ENCODE measurements at places on chromosomes 1 and 21. TPM values are rescaled to one million over a fixed set of nuclear protein-coding genes. Genes with fewer than 3 reads are reported as not detected.

GRCh38 chr1:41586230-41586629, 101.7 kb upstream of the EDN2 start:
- no peak for DNase-seq

The ZYG11B gene
- polyA plus RNA-seq = 11.9 TPM

The MYBPH gene
- not detected for polyA plus RNA-seq

The FMO3 gene
- polyA plus RNA-seq = not detected

The GPATCH4 gene
- polyA plus RNA-seq = 43.5 TPM

The VHLL gene
- 0.22 TPM for polyA plus RNA-seq

DNA sequence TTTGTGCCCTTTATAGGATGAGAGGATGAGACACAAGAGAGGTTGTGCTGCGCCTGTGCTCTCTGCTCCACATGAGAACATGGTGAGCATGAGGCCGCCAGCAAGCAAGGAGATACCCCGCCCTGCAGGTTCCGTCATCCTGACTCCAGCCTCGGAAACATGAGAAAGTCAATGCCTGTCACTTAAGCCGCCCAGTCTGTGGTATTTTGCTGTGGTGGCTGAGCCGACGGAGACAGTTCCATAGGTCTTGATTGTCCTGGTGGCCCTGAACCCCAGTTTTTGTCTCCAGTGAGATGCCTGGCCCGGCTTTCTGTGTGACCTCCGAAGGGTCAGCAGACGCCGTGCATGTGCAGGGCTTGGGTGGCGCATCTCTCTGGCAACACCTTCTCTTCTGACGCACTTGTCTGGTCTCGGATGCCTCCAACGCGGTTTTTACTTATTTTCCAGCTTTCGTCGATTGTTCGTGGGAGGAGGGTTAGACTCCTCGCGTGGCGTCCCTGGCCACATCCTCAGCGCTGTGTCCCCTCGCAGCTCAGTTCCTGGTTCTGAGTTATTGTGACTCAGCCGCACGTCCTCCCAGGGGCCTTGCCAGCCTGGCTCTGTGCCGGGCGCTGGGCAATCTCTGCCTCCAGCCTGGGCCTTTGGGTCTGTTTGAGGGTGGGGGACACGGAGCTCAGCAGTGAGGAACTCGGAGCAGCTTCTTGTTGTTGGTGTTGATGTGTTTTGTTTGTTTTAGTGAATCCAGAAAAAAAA, 70.0 kb downstream of the FAAP20 start:
- no peak for DNase-seq

GRCh38 chr1:64920941-64921589, 45.3 kb downstream of the JAK1 start:
- no peak for DNase-seq

The C4BPB gene
- not detected for polyA plus RNA-seq

The DNM3 gene
- polyA plus RNA-seq = 2.0 TPM

- DNase-seq = no peak
Observed at GRCh38 chr1:171206978-171207355, 21.9 kb downstream of the FMO2 start.

The WLS gene
- 59.5 TPM for polyA plus RNA-seq

DNA sequence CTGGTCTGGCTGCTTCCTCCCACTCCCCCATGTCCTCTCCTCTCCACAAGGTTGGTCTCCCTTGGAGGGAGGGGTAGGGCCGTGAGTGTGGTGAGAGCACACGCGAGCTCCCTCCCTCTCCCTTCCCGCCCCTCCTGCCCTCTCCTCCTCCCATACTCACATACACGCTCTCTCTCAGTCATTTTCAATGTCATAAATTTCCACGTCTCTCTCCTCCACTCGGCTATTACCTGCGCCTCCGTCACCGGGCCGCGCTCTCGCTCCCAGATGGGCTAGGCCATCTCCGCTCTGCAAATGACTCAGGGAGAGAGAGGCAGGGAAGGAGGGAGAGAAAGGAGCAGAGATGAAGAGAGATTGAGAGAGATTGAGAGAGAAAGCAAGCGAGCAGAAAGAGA, 36.7 kb upstream of the DMBX1 start:
- no peak for DNase-seq

The A3GALT2 gene
- polyA plus RNA-seq = not detected

- peak; percentile 21 for DNase-seq
Observed at GRCh38 chr1:90114521-90115141, 119.7 kb downstream of the ZNF326 start.

GRCh38 chr1:50048791-50049190, 25.0 kb upstream of the AGBL4 start:
- DNase-seq = no peak

The JMJD4 gene
- 25.0 TPM for polyA plus RNA-seq

The LEPR gene
- 6.5 TPM for polyA plus RNA-seq

The SMPDL3B gene
- polyA plus RNA-seq = 1.3 TPM

The FAM78B gene
- polyA plus RNA-seq = 0.11 TPM

The ZNF683 gene
- polyA plus RNA-seq = not detected

DNA sequence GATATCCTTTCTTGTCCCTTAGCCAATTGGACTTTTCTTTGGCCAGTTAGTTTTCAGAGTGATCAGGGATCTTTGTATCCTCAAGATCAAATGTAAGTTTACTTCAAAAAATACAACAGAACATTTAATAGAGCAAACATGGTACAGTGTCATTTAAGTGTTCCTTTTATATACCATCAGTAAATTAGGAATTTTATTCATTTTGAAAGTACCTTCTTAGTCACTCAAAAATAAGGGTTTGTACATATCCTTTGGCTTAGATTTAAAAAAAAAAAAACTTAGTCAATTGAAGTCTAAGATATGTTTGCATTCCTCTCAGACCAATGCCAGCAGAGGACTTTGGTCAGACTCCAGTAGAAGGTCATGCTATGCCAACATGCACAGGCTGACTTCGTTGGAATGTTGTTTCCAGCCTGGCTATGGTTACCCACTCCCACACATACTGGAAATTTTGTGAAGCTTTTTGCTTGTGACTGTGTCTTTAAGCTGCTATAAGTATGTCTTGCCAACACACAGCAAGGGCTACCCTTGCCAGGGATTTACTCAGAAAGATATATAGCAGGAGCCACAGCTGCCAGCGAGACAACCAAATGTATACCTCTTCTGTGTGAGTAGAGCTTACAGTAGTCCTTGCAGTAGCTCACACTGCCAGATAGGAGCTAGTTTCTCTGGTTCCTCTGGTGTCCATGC, 81.5 kb upstream of the LRIF1 start:
- no peak for DNase-seq

- no peak for DNase-seq
Observed at GRCh38 chr1:234573711-234574299, 36.2 kb downstream of the IRF2BP2 start.

DNA sequence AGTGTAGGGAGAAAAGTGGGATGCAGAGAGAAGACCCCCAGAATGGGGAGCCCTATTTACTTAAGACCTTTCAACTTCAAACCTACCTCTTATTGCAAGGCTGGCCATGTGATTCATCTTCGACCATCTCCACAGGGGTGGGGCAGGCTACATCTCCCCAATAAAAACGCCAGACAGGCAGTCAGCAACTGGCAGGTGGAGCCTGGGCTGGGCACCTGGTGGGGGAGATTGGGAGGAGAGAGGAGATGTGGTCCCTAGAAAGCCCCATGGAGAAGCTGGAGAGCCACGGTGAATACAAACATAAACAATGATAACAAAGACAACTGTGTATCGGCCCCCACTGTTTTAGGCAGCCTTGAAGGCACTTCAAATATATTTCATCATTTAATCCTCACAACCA, 336.7 kb upstream of the PROX1 start:
- DNase-seq = no peak

GRCh38 chr1:151282883-151283725, 1.0 kb downstream of the ZNF687 start:
- DNase-seq = no peak

The TMEM52 gene
- 0.10 TPM for polyA plus RNA-seq

The CFAP45 gene
- 3.0 TPM for polyA plus RNA-seq

GRCh38 chr1:185373813-185374529, 56.9 kb upstream of the IVNS1ABP start:
- DNase-seq = no peak

The CR1L gene
- not detected for polyA plus RNA-seq

DNA sequence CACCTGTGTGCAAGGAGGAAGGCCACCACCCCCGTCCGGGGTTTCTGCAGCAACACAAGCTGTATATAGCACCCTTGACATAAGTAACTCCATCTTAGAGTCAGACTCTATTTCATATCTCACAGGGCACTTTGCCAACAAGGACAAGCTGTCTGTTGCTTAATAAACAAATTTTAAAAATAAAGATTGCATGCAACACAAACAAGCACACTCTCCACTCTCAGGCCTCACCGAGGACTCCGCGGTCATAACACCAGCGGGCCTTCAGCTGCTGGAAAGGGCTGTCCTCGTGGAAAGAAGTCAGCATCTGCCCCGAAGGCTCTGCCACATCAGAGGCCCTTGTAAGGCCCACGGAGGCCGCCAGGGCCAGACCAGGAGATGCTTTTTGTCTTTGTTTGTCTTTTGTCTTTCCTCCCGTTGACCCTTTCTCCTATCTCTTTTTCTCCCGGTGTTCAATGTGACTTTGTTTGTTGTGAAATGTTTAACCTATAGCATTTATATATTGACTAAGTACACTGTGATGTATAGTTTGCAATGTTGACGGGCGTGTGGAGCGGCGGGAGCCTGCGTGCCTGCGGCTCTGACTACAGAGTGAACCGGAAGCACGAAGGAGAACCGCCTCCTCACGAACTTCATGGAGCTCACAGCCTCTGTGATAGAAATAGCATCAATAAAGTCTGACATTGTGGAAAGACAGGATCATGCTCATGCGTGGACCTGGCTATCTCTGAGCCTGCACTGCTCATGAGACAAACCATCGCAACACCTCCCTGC, 24.1 kb downstream of the MEGF6 start:
- no peak for DNase-seq

The SPATA6 gene
- 1.7 TPM for polyA plus RNA-seq

DNA sequence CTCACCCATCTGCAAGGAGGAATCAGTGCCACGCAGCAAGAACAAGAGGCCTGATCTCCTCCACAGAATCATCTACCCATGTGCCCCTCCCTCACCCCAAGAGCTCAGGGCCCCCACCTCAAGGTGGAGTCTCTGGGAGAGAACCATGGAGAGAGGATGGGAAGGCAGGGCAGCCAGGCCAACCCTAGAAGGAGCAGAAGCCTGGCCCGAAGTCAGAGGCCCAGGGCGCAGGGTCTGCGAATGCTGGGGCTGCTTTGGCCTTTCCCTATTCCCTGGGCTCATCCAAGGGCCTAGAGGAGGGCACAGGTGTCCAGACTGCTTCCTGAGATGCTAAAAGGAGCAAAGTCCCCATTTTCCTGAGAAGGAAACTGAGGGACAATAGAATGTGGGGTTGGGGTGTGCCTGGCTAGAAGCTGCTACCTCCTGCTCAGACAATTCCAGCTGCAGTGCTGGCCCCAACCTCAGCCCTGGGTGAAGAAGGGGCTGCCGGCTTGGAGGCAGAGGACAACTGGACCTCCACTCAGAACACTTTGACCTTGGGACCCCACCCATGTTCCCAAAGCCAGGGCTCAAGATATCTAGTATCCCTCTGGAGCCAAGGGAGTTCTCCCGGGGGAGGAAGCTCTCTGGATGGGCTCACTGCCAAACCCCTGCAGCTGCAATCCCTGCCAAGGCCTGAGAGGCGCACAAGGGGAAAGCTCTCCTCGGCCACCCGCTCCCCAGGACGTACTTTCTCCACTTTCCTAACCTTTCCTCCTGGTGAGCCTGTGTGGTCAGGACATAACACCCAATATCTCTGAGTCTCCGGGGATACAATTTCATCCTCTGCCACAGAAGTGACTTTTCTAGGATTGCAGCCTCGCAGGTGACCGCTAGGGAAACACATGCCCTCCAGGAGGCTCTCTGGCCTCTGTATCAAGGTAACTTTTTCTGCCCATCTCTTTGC, 16.6 kb upstream of the LEMD1 start:
- DNase-seq = no peak

- DNase-seq = no peak
Observed at GRCh38 chr21:46035809-46036695, 54.5 kb downstream of the COL6A1 start.

GRCh38 chr1:63403386-63403785, 36.0 kb downstream of the ALG6 start:
- DNase-seq = no peak

- DNase-seq = no peak
Observed at GRCh38 chr21:28069450-28069923, 923.2 kb downstream of the LTN1 start.

GRCh38 chr1:111236806-111237205, 9.3 kb downstream of the CHI3L2 start:
- no peak for DNase-seq

DNA sequence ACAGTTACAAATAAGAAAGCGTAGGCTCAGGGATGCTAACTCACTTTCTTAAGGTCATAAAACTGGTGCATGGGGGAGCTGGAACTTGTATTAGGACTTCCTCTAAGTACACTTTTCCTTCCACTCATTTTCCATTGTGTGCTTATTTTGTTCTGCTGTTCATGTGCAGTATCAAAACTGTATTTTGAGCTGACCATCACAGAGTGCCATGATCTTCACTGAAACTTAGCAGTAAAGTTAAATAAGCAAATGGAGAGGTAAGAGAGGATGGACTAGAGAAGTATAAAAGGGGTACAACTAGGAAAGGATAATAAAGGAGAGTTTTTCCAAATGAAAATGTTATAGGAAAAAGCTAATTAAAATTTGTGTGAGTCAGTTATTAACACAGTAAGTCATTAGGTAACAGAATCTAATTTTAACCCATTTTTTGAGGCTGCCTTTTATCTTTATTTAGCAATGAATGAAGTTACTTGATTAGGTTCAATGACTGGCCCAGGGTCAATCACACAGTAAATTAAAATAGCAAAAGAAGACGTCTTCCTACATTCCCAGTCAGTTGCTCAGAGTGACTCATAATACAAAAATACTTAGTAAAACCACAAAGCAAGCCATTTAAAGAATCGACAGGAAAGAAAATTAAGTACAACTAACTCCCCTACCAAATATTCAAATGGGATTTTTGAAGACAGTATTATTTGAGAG, 165.8 kb upstream of the C1orf105 start:
- DNase-seq = peak; percentile 32

DNA sequence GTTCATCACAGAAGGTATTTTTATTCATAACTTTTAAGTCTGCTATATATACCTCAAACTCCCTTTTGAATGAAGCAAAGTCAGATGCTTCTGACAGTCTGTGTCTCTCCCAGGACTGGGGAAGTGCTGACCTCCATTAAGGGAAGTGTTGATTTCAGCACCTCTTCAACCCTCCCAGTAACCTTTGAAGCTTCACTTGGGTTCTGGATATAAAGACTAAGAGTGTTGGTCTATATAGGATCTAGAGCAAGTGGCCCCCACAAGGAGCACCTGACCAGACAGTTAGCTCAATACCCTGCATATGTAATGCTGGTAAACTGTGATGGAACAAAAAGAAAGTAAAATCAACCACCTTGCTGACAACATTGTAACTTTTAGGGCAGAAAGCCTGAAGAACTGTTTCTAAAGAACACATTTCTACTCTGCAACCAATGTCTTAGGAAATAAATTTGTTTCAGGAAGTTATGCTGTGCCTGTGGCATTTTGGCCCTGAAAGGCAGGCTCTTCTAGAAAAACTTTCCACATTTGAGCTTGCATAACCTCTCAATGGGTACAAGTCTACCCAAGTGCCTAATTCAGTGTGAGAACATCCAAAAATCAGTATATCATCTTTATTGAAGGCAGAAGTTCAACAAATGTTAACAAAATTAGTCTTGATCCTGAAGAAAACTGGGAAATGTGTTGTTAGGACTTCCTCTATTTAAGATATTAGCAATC, 865 bp upstream of the PTPN22 start:
- no peak for DNase-seq
